ENCODE measurements at places on chromosomes 5 and 9. TPM values are rescaled to one million over a fixed set of nuclear protein-coding genes. Genes with fewer than 3 reads are reported as not detected.

GRCh38 chr5:119285070-119285916 lies 70.5 kb upstream of the TNFAIP8 start:
- no peak for DNase-seq

- DNase-seq = no peak
Measured at GRCh38 chr9:125950880-125951471, 203.8 kb downstream of the PBX3 start.

ALAD gene
- total RNA-seq = 6.2 TPM

GRCh38 chr9:96230002-96230401 lies 72.0 kb downstream of the HSD17B3 start:
- no peak for DNase-seq

DNA sequence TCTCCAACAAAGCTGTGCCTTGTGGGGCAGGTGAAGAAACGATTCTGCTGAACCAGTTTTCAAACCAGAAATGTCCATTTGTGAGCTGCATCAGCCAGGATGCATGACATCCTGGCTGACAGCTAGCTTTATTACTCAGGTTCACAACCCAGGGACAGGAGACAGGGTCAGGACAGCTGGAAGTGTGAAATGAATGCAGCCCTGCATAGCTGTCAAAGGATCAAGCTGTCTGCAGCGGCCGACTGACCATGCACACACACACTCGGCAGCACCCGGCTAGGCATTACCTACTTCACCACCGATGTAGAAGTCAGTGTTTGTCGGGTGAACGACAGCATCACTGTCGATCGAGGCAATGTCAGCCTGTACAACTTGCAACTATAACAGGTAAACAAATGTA lies 48.5 kb downstream of the MACROH2A1 start:
- no peak for DNase-seq

DNA sequence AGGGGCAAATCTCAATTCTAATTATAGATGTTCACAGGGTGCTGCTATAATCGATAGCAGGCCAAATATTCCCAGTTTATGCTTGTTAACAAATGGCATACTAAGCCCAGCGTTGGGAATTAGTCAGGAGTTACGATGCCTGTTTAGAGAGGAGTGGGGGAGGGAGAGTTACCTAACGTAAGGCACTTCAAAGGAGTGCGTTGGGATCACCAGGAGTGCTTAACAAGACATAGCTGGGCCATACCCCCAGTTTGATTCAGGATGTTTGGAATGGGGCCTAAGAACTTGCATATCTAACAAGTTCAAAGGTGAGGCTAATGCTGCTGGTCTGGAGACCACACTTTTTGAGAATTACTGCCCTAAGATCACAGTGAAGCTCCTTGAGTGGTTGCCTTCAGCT lies 14.5 kb upstream of the SRP19 start:
- DNase-seq = no peak

- DNase-seq = no peak
Measured at GRCh38 chr9:102038006-102038405, 299.6 kb upstream of the GRIN3A start.

DNA sequence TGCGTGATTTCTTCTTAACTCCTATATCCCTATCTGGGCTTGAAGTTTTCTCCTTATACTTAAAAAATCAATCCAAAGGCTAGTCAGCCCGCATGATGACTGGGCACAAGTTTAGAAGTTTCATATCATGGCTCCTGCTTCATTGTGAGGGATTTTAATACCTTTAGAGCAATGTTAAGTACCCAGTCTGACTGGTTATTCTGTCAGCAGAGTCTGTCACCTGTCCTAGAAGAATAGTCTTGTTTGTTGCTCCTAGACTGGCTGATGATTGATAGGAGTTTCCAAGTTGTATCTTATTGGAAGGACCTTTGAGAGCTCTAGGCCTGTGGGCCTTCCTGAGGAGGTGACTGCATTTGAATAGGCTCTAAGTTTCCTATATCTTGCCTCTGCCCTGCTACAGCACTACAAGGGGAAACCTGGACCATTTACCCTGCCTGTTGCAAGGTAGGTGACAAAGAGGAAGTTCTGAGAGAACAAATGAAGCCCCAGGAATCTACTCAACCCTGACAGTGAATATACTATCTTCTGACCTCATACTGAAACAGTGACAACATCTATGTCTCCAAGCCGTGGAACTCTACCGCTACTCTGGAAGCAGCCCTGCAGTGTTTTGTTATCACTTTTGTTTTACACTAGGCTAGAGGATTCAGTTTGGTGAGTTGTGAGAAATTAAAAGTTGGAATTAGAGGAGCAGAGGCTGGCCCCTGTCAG lies 66.5 kb downstream of the F2RL2 start:
- DNase-seq = no peak

DNA sequence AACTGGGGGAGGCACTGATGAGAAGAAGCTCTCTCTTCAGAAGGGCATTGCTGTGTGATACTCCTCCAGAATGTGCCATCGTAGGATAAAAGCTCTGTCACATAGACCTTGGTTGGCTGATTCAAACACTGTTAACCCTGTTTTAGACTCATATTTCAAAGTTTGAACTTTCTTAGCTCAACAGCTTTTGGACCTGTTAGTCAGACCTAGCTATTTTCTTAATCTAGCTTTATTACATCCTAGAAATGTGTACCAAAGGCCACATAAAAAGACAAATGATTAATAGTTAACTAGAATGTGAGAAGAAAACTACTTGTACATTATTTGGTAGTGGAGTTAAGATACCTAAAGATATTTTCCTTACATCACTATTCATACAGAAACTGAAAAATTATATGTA lies 4.3 kb downstream of the RHOBTB3 start:
- no peak for DNase-seq

ALDOB gene
- total RNA-seq = not detected

GRCh38 chr5:81638471-81638870 lies 112.4 kb downstream of the SSBP2 start:
- DNase-seq = no peak

- DNase-seq = no peak
Measured at GRCh38 chr9:69175486-69175885, 1.4 kb downstream of the TJP2 start.

- no peak for DNase-seq
Measured at GRCh38 chr5:22926574-22926973, 73.4 kb upstream of the CDH12 start.

DNA sequence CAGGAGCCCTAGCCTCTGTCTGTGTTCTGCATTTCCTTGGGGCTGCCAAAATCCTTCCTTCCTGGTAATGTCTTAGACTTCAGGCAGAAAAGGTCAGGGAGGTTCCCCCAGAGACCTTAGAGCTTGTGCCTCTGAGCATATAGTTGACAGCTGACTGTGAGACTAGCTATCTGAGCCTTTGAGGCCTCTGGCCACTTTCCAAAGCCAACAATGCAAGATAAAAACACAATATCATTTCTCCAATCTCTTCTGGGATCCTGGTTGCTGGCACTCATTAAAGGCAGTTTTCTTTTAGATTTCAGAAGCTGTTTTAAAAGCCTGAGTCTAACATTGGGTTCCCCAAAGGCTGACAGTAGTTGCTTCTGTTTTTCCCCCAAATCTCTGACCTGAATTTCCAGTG lies 13.2 kb upstream of the GLRA1 start:
- DNase-seq = no peak

- DNase-seq = peak; percentile 88
Measured at GRCh38 chr5:132414634-132415378, 45.3 kb downstream of the SLC22A5 start.

Data from kidney epithelial cell (primary cell).